ENCODE measurements at places on chromosomes 1 and 21.

DNA sequence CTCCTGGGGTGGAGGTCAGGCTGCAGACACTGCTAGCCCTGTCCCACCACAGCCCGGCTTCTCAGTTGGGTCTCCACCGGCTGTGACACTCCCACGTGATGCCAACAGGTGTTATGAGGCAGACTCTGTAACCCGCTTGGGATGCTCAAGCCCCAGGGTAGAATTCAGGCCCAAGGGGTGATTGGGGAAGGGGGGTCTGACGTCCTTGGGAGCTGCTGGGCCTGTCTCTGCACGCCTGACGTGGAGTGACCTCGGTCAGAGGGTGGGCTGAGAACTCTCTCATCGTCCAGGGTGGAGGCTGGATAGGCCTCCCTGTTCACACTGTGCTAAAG is 7.7 kb upstream of the HES5 start:
- DNase-seq: no peak

GRCh38 chr1:169694304-169695075 is 16.9 kb downstream of the SELL start:
- DNase-seq: no peak

- DNase-seq: no peak
These were observed 1.8 kb downstream of the ZNF683 start for GRCh38 chr1:26370591-26371382.

- DNase-seq: no peak
These were observed 1317.0 kb downstream of the MRPL39 start for GRCh38 chr21:24290151-24290833.

DNA sequence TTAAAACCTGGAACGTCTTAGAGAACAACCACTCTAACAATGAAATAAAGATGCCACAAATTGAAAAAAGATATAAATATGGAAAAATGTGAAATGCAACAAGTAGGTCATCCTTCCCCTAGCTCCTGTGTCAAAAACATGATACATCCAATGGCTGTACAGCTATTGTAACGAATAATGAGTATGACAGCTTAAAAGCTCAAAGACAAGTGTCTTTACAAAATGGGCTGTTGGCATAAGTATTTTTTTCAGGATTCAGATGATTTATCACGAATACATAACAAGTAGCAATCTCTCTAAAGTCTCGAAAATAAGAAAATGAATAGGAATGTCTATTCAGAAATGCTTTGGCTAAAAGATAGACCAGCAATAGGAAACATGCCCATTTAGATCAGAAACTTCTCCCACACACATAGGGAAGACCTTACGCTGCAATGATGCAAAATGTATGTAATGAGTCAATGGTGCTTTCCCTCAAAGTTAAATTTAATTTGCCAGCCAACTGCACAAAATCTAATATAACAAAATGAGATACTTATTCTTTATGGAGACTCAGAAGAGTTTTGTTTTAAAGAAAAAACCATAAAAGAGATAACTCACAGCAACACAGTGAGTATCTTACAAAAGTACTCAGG is 8.3 kb downstream of the TGFBR3 start:
- DNase-seq: no peak

DNA sequence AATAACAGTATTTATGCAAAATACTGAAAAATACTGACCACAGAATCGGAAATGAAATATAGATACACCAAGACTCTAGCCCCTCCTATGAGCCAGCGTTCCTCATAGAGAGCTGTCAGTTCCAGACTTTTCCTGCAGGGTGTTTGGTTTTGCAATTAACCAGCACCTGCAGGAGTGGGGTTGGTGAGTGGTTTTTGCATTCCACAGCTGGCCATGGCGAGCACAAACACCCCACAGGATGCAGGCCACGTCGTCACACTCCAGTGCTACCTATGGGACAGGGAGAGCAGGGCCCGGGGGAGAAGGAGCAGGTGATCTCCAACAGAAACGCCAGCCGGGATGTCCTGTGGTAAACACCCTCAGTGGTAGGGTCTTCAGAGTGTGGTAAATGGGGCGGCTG is 94.1 kb downstream of the ERG start:
- no peak for DNase-seq

- DNase-seq: no peak
These were observed 1.8 kb downstream of the CGN start for GRCh38 chr1:151512801-151513625.

DNA sequence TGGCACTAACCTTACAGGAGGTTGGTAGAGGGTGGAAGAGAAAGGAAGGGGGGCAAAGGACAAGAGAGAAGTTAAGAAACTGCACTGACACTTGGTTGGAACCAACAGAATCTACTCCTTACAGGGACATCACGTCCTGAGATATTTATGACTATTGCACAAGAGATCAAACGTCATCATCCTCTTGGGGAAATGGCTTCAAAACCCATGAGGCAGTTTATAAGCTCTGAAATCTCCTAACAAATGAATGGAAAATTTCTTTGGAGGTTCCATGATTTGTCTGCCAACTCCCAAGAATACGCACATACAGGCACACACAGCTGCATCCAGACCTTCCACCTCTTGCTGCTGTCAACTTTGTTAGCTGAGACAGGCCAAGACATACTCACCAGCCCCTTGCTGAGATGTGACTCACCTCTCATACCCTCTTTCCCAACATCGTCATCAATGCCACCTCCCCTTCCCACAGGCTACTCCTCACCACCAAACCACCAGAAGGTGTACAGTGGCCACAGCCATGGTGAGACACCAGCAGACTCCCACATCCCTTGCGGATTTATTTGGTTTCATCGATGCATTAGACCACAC is 135.5 kb downstream of the SETD4 start:
- peak; percentile 95 for DNase-seq

DNA sequence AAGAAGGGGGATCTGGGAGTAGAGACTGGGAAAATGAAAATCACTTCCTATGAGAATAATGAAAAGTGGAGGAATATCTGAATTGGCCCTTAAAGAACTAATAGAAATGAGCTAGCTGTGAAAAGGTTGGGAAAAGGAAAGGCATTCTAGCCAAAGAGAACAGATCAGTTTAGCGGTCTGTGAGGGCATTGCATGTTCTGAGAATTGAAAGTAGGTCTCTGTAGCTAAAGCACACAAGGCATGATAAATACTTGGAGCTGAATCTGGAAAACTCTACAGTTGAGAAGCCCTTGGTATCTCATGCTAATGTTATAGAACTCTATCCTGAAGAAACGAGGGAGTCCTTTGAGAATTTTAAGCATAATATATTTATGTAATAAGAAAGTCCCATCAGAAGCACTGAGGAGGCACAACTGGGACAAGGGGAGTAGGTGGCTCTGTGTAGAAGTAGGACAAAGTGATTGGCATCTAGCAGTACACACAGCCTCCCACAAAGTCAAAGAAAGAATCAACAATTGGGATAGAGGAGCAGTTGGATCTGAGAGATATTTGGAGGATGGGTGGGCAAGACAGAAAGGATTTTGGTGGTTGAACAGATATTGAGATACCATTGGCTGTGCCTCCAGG is 78.7 kb downstream of the GREM2 start:
- no peak for DNase-seq

- no peak for DNase-seq
These were observed 3.1 kb downstream of the GNG4 start for GRCh38 chr1:235646463-235646862.

DNA sequence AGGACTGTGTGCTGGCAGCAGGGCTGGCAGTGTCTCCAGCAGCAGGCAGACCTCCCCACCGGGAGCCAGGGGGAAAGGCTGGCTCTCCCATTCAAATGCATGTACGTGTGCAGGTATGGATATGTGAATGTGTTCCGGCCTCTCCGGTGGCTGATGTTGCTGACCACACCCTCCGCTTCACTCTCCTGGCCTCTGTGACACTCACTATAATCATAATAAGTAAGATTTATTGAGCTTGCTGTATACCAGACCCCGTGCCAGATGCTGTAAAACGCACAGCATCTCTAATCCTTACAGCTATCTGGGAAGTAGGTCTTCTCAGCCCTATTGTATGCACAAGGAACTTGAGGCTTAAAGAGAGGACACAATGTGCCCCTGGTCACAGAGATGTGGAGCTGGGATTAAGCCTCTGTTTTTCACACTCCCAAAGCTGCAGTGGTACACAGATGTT is 20.5 kb upstream of the ARTN start:
- no peak for DNase-seq

GRCh38 chr1:200405264-200405663 is 4.6 kb downstream of the ZNF281 start:
- no peak for DNase-seq

- DNase-seq: no peak
These were observed 73.2 kb downstream of the MAN1C1 start for GRCh38 chr1:25689686-25690381.

GRCh38 chr1:3707939-3708328 is 44.3 kb upstream of the CCDC27 start:
- DNase-seq: no peak

- no peak for DNase-seq
These were observed 213.6 kb downstream of the NUF2 start for GRCh38 chr1:163535401-163535800.

DNA sequence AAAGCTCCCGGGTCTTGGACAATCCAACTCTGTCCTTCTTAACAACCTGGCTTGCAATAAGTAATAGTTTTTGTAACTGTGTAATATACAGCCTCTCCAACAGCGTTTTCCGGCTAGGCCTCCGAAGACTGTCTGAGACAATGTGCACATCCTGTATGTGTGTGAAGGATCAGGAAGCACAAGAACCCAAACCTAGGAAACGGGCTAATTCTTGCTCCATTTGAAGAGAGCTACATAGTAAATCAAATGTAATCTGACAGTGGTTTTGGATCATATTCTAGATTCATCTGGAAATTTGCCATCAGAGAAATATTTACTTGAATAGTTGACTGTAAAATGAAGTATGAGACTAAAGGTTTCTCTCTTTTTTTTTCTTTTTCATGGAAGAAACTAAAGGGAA is 1.2 kb downstream of the GPR52 start:
- DNase-seq: no peak

DNA sequence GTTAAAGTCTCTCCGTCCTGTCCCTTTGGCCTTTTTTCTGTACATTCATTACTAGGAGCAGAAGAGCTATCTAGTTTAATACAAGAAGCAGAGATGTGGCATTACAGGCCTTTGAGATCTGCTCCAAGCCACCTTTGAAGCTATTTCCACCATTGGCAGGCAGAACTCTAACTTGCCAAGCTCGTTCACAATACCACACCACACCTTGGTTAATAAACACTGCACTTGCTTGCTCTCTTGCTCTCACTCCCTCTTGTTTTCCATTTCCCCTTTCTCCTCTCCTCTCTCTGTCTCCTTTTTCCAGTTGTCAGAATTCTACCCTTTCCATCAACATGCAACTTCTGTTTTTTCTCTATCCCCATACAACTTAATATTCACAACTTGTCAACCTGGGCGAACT is 7.0 kb downstream of the SELE start:
- DNase-seq: no peak

- no peak for DNase-seq
These were observed 147.9 kb downstream of the MAGI3 start for GRCh38 chr1:113538225-113538624.

DNA sequence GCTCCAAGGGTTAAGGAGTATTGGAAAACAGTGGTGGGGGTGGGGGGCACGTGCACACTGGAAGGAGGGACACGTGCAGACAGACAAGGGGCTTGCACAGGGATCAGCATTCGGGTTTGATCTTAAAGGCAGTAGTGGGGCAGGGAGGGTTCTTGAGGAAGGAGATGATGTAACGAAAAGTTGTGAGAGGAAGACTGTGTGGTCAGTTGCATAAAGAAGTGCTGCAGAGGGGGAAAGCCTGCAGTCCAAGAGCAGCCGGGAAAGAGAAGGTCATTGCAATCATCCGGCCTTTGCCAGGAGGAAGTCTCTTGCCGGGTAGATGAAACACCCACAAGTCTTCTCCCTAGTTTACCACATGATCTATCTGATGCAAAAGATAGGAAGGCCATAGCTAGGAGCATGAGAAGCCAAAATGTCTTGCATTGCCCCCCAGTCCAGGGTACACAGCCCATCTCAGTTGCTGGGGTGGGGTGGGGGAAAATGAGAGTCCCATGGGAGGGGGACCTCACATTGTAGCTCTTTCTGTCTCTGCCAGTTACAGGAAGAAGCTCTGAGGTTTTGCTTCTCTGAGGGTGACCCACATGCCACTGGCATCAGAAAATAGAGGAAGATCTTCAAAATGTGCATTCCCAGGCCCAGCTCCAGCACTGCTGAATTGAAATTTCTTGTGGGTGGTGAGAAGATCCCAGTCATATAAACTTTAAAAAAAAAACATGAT is 202.5 kb upstream of the RAB4A start:
- no peak for DNase-seq

DNA sequence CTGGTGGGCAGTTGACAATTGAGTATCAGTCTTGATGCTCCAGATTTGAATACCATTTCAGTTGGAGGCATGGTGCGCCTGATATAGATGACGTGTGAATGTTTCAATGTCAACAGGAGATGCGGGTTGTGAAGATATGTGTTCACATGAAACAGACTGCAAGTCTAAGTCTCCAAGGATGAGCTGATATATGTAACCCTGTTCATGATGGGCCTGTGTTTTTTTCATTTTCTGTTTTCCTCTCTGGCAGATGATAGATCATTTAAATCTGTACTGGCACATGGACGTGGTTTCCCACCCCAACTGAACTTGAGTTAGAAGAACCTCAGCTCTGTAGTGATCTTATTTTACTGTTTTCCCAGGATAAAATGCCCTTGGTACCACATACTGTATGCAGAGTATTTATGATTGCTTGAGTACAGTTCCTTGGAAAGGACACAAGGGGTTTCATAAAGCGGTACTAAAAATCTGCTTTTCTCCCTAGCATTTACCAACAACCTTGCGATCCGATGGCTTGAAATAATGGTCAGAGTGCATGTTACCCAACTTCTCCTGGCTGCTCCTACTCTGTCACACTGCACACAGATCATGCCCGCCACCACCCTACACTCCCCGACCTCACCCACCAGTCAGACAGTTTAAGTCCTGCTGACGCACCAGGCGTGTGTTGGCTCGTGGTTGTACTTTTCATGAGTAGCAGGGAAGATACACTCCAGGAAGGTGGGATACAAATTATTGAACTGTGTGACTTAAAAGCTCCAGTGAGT is 131.1 kb downstream of the NFIA start:
- no peak for DNase-seq

GRCh38 chr21:39852021-39852721 is 15.1 kb upstream of the PCP4 start:
- peak; percentile 58 for DNase-seq

DNA sequence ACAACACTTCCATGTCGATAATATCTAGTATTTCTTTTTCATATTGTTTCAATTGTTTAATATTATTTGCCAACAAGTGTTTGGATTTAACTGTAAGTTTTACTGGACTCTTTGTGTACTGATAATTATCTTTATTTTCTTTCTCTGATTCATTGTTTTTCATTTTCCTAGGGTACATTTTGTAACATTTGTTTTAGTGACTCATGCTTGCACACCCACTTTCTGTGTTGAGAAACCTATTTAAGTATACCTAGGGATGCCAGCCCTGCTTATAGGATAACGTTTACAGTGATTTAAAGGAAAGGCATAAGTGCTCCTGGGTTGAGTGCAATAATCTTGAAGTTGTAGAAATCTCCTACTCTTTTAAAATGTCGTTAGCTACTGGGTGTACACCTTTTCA is 1386.0 kb upstream of the ADGRL4 start:
- no peak for DNase-seq

GRCh38 chr1:33616780-33617179 is 144.3 kb downstream of the ZSCAN20 start:
- peak; percentile 11 for DNase-seq
